ENCODE measurements at places on chromosomes 7 and 10. TPM values are rescaled to one million over a fixed set of nuclear protein-coding genes. Genes with fewer than 3 reads are reported as not detected.

The AHR gene
- 29.3 TPM for total RNA-seq

- DNase-seq: peak; percentile 76
These were observed 176.5 kb downstream of the TCF7L2 start for GRCh38 chr10:113126229-113127201.

GRCh38 chr7:4040109-4040928 lies 641.8 kb upstream of the FOXK1 start:
- DNase-seq: no peak

The SFRP5 gene
- not detected for total RNA-seq

- DNase-seq: peak; percentile 81
These were observed at the start of gene THSD7A for GRCh38 chr7:11831736-11832495. Gene THSD7A, minus strand, starts transcription at chr7:11832198. Its CDS starts 252 bp downstream, at chr7:11831946.

DNA sequence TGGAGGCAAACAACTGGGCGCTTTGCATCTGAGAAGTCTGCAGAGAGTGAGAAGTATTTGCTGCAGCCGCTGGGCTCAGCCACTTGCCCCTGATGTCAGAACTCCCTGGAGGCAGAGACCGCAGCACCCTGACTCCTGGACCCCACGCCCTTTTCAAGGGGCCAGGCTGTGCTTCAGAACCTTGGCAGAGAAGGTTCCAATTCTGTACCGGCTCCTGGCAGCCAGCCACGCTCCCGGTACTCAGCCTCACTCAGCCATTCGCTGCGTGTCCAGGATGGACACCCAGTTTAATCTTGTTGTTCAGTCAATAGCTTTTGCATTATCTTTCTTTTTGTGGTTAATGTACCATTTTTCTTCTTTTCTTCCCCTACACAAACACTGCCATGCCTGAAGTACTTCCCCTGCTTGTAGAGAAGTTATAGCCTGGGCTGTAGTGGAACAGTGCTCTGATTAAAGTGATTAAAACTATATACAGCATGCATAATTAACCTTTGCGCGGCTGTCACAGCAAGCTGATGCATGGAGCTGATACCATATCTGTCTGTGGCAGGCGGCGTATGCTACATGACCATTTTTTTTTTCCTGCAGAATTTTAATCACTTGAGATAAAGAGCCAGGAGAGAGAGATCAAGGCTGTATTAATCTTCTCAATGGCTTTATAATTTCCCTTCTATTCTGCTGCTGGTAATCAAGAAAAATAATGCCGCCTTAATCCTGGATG lies 578.5 kb downstream of the SDK1 start:
- no peak for DNase-seq

- no peak for DNase-seq
These were observed 724.2 kb upstream of the CELF2 start for GRCh38 chr10:10293481-10293951.

DNA sequence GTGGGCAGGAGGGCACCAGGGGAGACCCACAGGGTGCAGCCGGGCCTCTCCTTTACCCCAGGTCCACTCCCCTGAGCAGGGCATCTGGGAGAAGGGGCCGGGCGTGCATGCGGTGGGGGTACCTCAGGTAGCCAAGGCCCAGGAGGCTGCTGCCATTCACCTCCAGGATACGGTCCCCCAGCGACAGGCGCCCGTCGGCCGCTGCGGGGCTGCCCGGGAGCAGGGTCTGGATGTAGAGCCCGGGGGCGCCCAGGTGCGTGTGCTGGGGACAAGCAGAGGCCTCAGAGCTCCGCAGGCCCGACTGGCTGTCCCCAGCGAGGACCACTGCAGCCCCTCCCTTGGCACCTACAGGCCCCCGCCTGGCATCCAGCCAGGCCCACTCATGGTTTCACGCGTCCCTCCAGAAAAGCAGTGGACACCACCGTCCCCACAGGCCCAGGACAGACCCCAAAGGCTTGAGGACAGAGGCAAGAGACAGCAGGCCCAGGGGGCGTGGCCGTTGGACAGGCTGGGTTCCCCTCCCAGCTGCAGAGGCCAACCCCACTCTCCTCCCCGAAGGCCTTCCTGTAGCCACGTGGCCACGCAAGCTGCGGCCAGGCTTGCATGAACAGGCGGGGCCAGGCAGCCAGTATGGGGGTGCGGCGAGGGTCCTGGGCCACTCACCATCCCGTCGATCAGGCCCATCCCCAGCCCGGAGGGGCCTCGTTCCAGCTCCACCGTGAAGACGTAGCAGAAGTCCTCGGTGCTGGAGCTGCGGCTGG lies 24.3 kb downstream of the AP5Z1 start:
- no peak for DNase-seq

DNA sequence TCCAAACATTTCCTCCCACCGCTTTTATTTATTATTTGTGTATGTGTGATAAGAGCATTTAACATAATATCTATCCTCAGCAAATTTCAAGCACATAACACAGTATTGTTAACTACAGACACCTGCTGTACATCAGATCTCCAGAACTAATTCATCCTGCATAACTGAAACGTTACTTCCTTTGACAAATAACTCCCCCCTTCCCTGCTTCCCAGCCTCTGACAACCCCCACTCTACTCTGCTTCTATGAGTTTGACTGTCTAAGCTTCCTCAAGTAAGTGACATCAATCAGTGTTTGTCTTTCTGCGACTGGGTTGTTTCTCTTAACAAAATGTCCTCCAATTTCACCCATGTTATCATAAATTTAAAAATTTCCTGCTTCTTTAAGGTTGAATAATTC lies 22.1 kb downstream of the C10orf71 start:
- DNase-seq: no peak

The ZP3 gene
- total RNA-seq: 0.32 TPM

GRCh38 chr10:3625959-3626751 lies 158.9 kb downstream of the KLF6 start:
- DNase-seq: no peak

DNA sequence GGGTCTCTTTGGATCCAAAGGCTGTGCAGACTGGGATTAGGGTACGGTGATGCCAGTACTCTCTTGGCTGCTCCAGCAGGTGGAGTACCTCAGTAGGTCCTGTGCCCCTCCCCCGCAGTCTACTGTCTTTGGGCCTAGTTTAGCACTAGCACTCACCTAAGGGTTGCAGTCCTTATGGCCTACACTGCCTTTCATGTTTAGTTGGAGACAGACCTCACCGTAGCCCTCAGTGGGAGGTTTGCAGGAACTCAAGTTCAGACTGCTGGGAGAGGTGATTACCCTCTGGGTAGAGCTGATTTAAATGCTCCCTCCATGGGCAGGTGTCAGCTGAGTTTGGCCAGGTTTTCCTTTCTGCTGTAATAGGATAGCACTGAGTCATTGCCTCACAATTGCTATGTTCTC lies 210.8 kb upstream of the TMEM196 start:
- no peak for DNase-seq

The REEP3 gene
- total RNA-seq: 56.6 TPM

DNA sequence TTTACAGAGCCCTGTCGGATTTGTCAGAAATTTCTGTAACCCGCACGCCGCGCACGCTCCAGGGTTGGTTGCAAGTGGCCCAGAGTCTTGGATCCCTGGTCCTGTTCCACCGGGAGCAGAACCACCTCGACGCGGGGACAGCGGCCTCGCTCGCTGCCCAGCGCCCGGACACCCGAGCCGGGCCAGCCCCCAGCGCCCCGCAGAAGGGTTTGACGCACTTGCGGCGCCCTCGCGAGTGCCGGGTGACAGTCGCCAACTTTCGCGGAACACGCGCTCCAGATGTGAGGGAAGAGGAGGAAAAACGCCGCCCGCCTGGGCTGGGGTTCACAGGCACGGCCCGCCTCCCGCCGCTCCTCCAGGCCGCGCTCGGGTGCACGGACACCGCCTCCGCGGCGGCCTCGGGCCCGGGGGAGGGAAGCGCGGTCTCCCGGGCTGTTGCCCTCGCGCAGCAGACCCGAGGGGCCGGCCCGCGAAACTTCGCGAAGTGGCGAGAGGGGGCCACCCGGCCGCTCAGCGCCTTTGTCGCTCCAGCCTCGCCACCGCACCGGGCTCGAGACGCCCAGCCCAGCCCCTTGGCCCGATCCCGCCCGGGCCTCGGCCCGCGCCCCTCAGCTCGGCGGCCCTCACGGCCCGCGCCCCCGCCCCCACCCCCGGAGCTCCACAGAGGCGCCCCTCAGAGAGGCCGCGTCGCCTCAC lies 514 bp downstream of the RNF216 start:
- peak; percentile 46 for DNase-seq

GRCh38 chr7:44276571-44277221 lies 48.7 kb downstream of the CAMK2B start:
- DNase-seq: no peak

GRCh38 chr10:96660297-96660696 lies 60.0 kb downstream of the PIK3AP1 start:
- DNase-seq: no peak

The SMURF1 gene
- 22.3 TPM for total RNA-seq

DNA sequence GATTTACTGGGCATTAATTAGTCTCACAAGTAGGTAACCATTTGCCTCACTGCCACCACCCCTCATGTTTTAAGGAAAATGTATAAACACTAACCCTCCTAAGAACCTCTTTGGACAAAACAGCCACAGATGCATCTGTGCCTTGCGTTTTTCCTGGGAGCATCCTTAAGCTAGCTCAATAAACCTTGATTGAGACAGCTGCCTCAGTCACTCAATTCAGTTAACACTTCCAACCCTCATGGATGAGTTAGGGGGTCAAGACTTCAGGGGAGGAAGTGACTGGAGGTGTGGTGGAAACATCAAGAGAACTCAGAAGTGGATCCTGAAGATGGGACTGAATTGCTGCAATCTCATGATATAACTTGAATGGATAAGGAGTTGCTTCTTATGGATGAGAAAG lies 31.5 kb downstream of the CUL2 start:
- no peak for DNase-seq

The C7orf33 gene
- not detected for total RNA-seq

DNA sequence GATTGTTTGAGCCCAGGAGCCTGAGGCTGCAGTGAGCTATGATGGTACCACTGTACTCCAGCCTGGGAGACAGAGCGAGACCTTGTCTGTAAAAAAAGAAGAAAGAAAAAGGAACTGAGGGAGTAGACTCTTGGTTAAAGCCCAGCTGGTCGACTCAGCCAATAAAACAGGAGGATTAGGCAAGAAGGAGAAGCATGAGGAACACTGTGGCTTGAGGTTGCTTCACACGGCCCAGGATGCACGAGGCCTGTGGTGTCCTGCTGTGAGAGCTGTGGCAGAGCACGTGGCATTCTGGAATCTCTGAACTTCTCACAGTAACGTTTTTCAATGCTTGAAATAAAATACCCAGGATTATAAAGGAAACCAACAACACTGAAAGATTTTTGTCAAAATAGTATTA lies 93.3 kb downstream of the CUL2 start:
- DNase-seq: no peak

DNA sequence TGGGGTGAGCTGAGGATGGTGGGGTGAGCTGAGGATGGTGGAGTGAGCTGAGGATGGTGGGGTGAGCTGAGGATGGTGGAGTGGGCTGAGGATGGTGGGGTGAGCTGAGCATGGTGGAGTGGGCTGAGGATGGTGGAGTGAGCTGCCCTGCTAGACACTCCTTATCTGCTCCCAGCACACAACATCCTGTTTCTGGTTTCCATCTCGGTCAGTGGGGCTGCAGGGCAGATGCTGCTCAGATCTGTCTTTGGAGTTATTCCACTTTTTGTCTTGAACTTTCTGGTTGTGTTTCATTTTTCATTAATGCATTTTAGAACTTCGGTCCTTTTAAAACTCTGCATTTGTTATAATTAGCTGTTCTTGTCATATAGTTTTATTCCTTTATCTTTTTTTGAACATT lies 67.9 kb upstream of the ANTXRL start:
- no peak for DNase-seq

DNA sequence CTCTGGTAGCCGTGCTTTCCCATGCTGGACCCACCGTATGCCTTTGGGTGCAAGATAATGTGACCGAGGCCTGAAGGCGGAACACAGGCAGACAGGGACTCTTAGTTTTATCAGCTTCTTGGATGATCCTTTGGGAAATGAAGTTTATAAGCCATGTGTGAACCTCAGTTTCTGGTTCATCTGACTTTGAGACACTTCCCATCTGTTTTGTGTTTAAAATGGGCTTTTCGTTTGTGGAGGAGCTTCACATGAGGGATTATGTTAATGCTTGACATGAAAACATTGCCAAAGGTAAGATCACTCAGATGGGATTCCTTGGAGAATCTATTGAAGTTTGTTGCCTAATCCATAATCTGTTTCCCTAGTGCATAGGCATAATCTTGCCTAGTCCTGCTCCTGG lies 249.8 kb upstream of the LYZL1 start:
- DNase-seq: no peak

- DNase-seq: peak; percentile 77
These were observed 81.9 kb downstream of the DNMBP start for GRCh38 chr10:99927721-99928280.

GRCh38 chr7:154347700-154348266 lies 295.6 kb downstream of the DPP6 start:
- no peak for DNase-seq

DNA sequence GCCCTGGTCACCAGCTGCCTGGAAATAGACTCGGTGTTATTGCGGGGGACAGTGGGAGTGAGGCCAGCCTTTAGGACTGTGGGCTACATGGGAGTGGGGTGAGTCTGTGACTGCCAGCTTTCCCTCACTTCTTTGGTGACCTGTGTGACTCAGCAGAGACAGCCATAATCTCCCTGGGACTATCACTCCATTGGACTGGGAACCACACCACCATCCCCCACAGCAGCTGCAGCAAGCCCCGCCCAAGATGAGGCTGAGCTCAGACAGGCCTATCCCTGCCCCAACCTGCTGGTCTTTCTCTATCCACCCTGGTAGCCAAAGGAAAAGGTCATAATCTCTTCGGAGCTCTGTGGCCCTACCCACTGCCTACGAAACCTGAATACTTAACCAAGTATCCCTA lies 263.2 kb downstream of the FZD1 start:
- DNase-seq: no peak

DNA sequence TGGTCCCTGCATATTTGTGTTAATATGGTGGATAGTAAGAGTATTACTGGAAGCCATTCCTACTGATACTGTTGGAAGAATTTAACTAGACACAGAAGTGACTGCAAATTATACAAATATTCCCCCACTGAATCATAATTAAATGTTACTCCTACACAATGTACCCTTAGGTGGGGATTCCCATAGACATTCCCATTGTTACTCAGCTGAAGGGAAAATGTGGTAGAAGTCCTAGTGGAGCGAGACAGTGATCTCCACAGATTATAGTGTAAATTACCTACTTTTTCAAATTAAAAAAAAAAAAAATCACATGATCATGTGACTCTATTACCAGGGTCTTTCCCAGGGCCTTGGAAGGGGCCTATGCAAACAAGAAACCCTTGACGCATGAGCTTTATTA lies 611.8 kb downstream of the LRMDA start:
- no peak for DNase-seq

The PTPN20 gene
- total RNA-seq: 0.27 TPM

The ALOX5 gene
- not detected for total RNA-seq

DNA sequence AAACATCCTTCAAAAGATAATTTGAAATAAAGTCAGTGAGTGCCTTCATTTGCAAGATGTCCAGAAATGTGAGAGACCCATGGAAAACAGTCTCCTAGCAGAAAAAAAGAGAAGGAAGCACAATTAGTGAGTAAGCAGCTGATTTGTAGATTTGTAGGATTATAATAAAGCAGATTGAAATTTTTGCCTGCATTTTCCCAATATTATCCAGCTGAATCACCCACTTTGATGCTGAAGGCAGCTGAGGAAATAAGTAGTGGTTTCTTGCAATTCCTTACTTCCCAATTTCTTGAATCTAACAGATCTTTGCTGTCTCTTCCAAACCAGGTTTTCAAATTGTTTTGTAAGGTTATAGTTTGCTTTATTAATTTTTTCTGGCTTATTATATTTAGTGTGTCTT lies 181.4 kb downstream of the GNAT3 start:
- DNase-seq: no peak

Data from endothelial cell of umbilical vein (primary cell).